ENCODE measurements at places on chromosomes 4 and X. TPM values are rescaled to one million over a fixed set of nuclear protein-coding genes. Genes with fewer than 3 reads are reported as not detected.

Gene LONRF3
- total RNA-seq: 5.4 TPM

Gene ADGRL3
- total RNA-seq: not detected

Gene CT45A1
- not detected for total RNA-seq

Gene NUP62CL
- 3.6 TPM for total RNA-seq

Gene RNF150
- not detected for total RNA-seq

Gene SH3RF1
- 0.22 TPM for total RNA-seq

Gene TCEAL6
- total RNA-seq: not detected

Gene GPM6B
- not detected for total RNA-seq

Gene FRMD7
- not detected for total RNA-seq

Gene TLR1
- 4.2 TPM for total RNA-seq

Gene NAT8L
- 0.21 TPM for total RNA-seq

Gene FATE1
- total RNA-seq: not detected

Gene PPP2R2C
- not detected for total RNA-seq

Gene FRYL
- total RNA-seq: 44.8 TPM

Gene CENPVL2
- not detected for total RNA-seq

Gene ZFP92
- 0.74 TPM for total RNA-seq

Gene RNF212
- total RNA-seq: 2.2 TPM

Gene DDX53
- total RNA-seq: not detected

Gene PASD1
- not detected for total RNA-seq

Gene RBM46
- not detected for total RNA-seq

Gene SMIM10
- 1.0 TPM for total RNA-seq

Gene PDE5A
- total RNA-seq: 0.41 TPM

Gene ENPEP
- not detected for total RNA-seq

Gene FBXL5
- total RNA-seq: 30.8 TPM

Gene MSANTD1
- total RNA-seq: 0.55 TPM

Gene NRK
- not detected for total RNA-seq

Gene MMRN1
- 0.05 TPM for total RNA-seq

Gene CCKAR
- total RNA-seq: not detected

Gene HPGDS
- total RNA-seq: not detected

Gene TLL1
- not detected for total RNA-seq

Gene AMTN
- not detected for total RNA-seq

All from activated naive CD4-positive, alpha-beta T cell treated with anti-CD3 and anti-CD28 coated beads for 36 hours (primary cell).